T-helper 17 cell (primary cell): ENCODE measurements at places on chromosomes 1 and 21.

DNA sequence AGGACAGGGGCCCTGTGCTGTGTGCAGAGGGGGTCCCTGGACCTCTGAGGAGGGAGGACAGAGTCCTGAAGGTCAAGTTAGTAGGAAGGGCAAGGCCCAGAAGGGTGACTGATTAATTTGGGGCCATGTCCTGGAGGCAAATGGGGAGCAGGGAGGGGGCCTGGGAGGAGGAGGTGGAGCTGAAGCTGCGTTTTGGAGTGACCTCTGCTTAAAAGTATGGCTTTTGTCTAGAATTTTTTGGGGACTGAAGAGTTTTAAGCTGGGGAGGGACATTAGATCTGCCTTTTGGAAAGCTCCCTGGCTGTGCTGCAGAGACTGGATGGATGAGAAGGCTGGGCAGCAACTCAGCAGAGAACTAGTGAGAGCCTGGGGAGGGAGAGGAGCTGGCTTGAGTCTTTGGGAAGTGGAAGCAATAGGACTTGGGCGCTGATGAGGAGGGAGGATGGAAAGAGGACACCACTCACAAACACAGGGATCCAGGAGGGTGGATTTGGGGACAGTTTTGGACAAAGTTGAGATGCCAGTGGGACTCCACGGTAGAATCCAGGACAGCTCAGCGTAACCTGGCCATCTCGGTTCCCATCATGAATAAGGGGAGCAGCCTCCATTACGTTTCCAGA lies 52.9 kb downstream of the ACBD3 start:
- DNase-seq: no peak

DNA sequence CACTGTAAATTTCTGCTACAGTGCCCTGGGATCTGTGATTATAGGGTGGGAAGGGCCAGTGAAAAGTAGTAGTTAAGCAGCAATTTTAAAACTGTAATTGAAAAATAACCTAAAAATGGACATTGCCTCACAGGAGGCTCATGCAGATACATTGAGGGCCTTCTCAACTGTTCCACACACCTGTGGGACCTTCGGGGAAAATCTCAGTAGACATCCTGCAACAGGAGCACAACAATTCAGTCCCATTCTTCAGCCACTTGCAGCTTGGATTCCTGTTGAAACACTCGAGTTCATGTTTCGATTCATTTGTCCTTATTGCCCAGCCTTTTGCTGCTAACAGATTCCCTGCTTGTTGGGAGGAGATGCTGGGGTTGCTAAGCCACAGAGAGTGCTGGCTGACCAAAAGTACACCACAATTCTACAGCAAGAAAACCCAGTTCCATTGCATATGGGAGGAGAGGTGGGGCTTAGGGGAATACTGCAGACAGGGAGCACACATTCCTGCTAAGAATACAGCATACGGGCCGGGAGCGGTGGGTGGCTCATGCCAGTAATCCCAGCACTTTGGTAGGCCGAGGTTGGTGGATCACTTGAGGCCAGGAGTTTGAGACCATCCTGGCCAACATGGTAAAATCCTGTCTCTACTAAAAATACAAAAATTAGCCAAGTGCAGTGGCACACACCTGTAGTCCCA lies 4.5 kb downstream of the TMCC2 start:
- DNase-seq: no peak

DNA sequence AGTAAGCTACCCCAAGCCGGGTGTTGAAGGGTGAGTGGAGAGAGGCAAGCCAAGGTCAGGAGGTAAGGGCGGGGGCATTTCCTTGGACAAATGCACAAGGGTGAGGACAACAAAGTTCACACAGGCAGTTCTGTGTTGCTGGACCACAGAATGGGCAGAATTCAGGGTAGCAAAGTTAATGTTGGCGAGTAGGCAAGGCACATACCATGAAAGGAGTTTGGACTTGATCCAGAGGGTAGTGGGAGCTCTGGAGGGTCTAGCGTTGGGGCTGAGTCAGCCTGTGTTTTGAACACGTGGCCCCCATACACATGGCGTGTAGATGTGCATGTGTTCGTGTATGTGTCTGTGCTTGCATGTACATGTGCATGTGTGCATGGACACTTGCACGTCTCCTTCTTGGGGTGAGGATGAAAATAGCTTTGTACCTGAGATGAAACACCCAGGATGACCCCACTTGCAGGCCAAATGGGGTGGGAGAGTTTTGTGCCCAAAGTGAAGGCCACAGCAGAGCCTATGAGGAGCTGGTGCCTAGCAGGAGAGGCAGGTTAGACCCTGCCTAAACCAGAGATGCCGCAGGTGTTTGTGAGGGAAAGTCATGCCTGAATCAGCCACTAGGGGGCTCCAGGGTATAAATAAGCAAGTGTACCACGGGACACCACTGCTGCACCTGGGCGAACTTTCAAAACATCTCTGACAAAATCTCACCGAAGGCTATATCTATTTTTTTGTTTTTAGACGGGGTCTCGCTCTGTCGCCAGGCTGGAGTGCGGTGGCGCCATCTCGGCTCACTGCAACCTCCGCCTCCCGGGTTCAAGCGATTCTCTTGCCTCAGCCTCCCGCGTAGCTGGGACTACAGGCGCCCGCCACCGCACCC lies 21.8 kb downstream of the SLC27A3 start:
- peak; percentile 78 for DNase-seq

DNA sequence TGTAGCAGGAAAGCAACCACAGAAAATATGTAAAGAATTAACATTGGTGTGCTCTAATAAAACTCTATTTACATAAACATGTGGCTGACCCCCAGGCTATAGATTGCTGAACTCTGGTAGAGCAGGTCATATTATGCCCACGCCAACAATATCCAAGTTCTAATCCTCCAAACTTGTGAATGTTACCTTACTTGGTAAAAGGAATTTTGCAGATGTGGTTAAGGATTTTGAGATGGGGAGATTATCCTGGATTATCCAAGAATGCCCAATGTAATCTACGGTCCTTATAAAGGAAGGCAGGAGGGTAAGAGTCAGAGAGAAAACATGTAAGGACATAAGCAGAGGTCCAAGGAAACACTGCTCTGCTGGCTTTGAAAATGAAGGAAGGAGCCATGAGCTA lies 201.0 kb downstream of the USH2A start:
- no peak for DNase-seq

DNA sequence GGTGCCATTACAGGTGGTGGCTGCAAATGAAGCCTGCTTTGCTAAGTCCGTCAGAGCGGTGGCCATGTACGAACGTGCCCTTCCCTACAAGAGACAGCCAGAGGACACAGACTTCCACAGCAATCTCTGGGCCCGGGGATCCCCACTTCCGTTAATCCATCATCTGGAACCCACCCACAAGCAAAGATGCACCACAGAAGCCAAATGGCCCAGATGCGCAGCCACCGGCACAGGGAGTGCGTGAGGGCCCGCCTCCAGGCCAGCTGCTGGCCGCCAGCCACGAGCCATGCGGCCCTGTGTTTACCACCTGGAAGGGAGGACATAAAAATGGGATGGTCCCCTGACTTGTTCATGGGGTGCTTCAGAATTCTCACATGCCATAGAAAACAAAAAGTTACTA lies 22.1 kb downstream of the MRAP start:
- no peak for DNase-seq

DNA sequence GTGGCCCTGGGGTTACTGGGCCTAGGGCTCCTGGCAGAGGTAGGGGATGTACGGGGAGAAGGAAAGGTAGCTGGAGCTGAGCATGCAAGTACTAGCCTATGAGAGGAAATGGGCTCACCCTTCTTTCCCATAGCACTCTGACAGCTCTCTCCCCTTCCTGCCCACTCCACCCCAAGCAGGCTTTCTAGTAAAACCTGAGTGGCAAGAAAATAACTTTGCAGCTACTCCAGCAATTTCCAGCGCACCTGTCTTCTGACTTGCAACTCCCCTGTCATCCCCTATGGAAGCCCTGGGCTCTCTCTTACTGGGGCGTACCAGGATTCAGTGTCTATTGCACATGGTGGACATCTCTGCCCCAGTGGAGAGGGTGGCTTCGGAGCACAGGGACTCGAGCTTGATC lies 6.7 kb upstream of the IVL start:
- DNase-seq: no peak

GRCh38 chr1:54370287-54370989 lies 35.8 kb downstream of the SSBP3 start:
- no peak for DNase-seq

DNA sequence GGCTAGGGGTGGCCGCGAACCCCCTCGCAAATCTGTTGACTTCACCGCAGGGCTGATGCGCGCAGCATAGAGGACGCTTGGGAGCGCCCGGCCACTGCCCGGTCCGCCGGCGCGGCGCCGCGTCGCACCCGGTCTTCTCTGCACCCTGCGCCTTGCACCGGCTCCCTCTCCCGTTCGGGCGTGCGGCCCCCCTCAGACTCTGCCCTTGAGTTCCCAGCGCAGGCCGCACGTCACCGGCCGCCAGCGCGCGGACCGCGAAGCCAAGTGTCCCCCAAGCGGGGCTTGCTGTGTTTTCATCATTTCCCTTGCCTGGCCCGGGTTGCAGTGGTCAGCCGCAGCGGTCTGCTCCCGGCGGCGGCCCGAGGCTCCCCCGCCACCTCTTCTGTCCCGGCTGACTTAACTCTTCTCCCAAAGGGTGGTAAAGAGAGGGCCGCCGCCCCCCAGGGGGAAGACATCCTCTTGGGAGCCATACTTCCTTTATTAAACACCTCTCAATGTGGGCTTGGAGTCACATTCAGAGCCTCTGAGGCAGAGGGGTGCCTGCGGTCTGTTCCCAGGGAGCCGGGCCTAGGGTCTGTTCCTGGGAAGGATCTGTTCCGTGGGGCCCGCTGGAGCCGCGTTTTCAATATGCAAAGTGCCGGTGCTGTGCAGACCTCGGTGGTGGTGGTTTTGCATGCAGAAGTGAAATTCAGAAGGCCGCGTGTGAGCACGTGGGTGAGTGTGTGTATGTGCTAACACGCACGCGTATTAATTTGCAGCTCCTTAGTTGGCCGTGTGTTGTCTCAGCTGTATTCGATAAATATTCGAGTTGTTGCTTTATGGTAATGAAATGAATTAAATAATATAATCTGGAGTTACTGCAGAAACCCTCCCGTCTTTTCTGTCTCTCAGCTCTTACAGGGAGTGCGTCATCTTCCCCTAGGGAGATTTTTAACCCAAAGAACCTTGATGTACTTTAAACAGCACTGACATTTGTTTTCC lies 17.6 kb downstream of the PBX1 start:
- DNase-seq: no peak

DNA sequence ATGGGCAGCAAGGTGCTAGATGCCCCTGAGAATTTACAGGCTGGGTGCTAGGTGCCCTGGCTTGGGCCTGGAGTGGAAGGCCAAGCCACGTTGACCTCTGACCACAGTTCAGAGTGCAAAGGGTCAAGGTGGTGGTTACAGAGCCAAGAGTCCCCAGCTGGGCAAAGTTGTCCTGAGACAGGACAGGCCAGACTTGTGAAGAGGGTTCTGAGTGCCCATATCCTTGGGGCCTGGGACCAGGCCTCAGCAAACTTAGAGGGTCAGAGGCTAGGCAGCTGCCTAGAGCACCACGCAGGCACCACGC lies 18.9 kb upstream of the SELENON start:
- no peak for DNase-seq

GRCh38 chr1:236457775-236458174 lies 63.7 kb downstream of the EDARADD start:
- no peak for DNase-seq

GRCh38 chr1:229440851-229441537 lies 7.1 kb upstream of the ACTA1 start:
- no peak for DNase-seq

- DNase-seq: no peak
These were observed 9.0 kb upstream of the SH3GLB1 start for GRCh38 chr1:86695400-86695799.

GRCh38 chr1:153833171-153833570 lies 58.0 kb downstream of the SLC27A3 start:
- DNase-seq: no peak

DNA sequence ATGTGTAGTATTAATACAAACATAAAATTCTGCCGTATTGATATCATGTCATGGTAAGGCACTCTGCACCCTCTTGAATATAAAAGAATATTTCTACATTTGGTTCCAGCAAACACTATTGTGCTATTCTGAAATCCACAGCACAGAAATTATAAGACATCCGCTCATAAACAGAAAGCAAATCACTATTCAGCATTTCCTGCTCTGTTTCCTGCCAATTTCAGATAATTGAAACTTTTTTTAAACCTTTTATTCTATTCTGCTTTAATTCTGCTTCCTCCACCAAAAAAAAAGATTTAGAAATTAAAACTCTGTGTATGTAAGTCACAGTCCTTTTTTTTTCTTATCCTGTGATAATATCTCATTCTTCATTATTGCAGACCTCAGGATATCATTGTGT lies 39.6 kb upstream of the PLEKHO1 start:
- no peak for DNase-seq

GRCh38 chr21:34771512-34772028 lies 102.8 kb downstream of the CLIC6 start:
- DNase-seq: no peak

DNA sequence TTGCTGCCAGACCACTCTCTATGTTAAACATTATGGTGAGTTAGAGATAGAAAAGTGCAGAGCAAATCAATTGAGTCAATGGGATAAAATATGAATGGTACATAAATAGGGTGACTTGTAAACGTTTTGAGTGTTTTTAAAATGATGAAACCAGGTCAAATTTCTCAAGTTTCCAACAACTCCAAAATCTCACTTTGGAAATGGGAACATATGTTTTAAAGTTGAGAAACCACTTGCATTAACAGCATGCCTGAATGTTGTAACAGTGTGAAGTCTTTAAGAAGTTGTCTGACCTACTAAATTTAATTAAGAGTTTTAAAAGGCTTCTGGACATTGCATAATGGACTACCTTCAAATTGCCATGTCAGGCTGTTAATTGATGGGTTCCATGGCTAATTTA lies 33.6 kb upstream of the RAVER2 start:
- no peak for DNase-seq

DNA sequence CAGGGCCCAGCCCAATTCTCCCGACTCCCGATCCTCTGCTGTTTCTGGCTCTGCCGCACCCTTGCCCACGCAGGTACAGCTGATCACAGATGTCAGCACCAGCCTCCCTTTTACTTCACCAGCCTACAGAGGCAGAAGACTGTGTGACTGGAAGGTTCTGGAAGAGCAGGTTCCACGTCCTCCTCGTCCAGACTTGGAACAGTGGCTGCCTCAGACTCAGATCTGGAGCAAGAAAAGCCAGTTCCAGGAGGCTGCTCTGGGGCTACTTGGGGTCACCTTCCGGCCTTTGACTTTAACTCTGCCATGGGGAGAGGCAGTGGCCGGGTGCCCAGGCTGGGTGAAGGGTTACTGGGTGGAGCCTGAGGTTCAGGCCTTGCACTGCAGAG lies 16.1 kb upstream of the KLHDC7A start:
- no peak for DNase-seq

DNA sequence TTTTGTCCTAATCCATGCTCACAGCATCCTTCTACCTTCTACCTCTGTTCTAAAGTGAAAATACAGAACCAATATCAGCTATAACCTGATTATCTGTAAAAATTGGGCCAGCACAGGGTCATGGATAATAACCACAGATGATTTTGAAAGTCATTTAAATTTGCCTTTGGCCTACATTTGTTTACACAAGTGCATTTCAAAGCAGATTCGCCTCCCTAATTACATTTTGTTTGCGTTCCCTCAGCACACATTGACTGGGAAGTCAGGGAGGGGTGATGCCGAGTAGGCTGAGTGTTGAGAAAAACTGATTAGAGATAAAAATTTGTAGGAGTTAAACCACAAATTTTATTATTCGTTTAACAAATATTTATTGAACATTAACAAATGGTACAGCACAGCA lies 19.2 kb upstream of the RGS8 start:
- no peak for DNase-seq
